Breast epithelium (tissue), 4 donors: ENCODE measurements at places on chromosomes 2 and 18. TPM values are rescaled to one million over a fixed set of nuclear protein-coding genes. Genes with fewer than 3 reads are reported as not detected.

DNA sequence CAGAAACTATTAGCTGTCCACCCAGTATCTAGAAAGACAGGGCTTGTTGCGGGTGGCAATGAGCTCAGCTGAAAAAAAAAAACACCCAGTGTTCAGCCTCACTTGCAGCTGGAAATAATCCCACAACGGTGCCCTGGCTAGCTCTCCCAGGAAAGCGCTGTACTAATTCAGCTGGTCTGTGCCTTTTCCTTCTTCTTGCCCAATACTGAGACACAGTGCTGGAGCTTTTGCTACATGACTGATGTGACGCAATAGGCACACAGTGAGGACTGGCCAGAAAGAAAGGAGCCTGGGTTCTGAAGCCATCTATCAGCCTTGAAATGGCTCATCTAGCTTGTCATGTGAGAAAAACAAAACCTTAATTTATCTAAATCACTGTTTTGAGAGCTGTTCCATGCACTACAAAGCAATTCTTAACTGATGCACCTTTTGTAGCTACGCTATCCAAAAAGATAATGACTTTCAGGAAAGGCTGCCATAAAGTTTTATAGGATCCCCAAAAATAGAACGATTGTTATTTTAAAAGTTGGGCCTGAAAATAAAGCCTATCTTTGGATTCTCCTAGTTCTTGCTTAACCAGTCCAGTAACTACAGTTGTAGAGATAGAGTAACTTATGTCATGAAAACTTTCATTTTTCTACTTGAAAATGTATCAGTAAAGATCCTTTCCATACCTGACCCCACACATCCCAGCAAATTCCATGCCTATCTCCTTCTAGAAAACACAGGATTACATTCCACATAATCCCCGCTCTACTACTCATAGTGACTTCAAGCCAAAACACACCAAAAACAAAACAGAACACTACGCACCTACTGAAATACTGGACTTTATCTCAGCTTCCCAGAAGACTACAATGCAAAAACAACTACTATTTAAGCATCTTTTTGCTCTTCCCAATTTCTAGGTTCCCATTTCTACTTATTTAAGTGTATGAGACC is 15.9 kb downstream of the KIDINS220 start:
- no peaks in the 10 kb centered on the region for H3K36me3 ChIP-seq
- H3K27ac ChIP-seq, result peak overlapping the region; percentile 22
- DNase-seq, result peak; percentile 35
- H3K4me3 ChIP-seq, result no peak overlapping the region

DNA sequence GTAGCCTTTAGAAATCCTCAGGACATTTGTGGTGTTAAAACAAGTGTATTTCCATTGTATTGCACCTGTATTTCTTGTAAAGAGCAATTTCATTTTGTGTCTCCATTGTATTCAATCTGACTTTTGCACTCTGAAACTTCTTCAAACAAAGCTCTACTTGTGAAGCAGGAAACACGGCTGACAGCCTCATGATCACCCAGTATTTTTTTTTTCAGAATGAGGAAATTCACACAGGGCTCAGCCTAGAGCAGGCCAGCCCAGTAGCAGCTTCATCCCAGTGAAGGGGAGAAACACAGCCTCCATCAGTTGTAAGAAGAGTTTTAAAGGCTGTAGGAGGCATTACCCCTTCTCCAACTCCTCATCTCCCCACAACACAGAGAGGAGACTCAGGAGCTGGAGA is 175.9 kb upstream of the KLHL29 start:
- H3K4me1 ChIP-seq, result no peaks in the 10 kb centered on the region
- no peak overlapping the region for H3K27ac ChIP-seq
- H3K27me3 ChIP-seq, result no peaks in the 10 kb centered on the region
- H3K36me3 ChIP-seq, result no peaks in the 10 kb centered on the region
- no peak for DNase-seq
- H3K4me3 ChIP-seq, result no peak overlapping the region

DNA sequence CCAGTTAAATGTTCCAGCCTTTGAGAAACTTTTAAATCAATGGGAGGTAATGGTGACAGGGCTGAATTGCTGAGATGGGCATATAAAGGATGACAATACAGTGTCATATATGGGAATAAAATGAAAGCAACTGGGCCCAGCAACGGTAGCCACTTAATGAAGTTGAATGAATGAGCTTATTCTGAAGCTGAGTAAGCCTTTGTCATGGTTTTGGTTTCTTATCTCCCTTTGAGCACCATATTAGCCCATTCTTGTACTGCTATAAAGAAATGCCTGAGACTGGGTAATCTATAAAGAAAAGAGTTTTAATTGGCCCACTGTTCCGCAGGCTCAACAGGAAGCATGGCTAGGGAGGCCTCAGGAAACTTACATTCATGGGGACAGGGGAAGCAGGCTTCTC is 3.5 kb upstream of the THUMPD2 start:
- no peak overlapping the region for H3K4me3 ChIP-seq
- H3K27ac ChIP-seq, result no peak overlapping the region
- no peaks in the 10 kb centered on the region for H3K27me3 ChIP-seq
- H3K4me1 ChIP-seq, result no peaks in the 10 kb centered on the region

- H3K36me3 ChIP-seq, result no peaks in the 10 kb centered on the region
- H3K27me3 ChIP-seq, result no peaks in the 10 kb centered on the region
- H3K4me3 ChIP-seq, result no peak overlapping the region
- H3K4me1 ChIP-seq, result no peaks in the 10 kb centered on the region
- no peak overlapping the region for H3K27ac ChIP-seq
- no peak for DNase-seq
Observed at GRCh38 chr18:7757175-7757574, 190.1 kb downstream of the PTPRM start.

DNA sequence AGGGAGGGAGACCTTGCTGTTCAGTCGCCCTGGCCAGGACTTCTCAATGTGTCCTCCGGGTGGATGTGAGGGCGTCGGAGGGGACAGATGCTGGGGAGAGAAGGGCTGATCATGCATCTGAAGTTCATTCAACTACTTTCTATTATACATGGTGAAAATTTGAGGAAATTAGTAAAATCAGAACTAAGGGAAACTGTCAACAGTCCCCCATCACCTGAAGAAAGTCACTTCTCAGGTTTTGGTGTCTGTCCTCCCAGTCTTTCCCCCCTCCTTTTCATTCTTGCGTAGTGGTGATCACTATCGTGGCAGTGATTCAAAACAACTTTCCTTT is 17.4 kb upstream of the ACKR3 start:
- DNase-seq, result no peak
- no peaks in the 10 kb centered on the region for H3K27me3 ChIP-seq
- H3K27ac ChIP-seq, result no peak overlapping the region
- H3K36me3 ChIP-seq, result no peaks in the 10 kb centered on the region

DNA sequence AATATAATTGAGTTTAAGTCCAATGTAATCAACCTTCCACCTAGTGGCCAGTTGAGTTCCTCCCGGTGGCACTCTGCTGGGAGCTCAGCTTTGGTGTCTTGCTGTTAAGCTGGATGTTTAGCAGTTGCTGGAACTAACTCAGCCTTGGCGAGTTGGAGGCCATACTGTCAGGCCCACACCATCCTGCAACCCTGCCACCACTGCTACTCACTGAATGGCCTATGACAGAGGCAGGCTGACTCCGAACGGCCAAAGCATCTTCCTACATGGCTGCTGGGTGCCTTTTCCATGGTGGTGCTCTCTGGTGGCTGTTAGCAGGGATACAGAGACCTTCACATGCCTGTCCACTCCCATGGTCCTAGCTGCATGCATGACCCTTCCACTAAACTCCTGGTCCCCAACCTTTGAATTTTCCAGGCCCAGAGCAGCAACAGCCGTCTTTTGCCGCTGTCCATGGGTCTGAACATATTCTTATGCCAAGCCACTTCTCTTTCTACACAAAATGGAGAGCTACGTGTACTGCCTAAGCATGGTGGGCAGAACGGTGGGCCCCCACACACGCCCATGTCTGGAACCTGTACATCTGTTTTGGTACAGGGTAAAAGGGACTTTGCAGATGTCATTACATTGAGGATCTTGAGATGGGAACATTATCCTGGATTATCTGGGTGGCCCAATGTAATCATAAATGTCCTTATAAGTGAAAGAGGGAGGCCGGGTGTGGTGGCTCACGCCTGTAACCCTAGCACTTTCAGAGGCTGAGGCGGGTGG is 15.0 kb upstream of the TRAF3IP1 start:
- no peaks in the 10 kb centered on the region for H3K27me3 ChIP-seq
- peaks cover under 1% of the 10 kb centered on the region for H3K4me1 ChIP-seq
- no peaks in the 10 kb centered on the region for H3K36me3 ChIP-seq
- peak; percentile 27 for DNase-seq
- H3K27ac ChIP-seq, result no peak overlapping the region

GRCh38 chr2:157256626-157257025 is 879 bp upstream of the GALNT5 start:
- DNase-seq, result no peak
- no peak overlapping the region for H3K27ac ChIP-seq
- no peaks in the 10 kb centered on the region for H3K4me1 ChIP-seq
- H3K27me3 ChIP-seq, result no peaks in the 10 kb centered on the region
- H3K4me3 ChIP-seq, result no peak overlapping the region
- no peaks in the 10 kb centered on the region for H3K36me3 ChIP-seq

DNA sequence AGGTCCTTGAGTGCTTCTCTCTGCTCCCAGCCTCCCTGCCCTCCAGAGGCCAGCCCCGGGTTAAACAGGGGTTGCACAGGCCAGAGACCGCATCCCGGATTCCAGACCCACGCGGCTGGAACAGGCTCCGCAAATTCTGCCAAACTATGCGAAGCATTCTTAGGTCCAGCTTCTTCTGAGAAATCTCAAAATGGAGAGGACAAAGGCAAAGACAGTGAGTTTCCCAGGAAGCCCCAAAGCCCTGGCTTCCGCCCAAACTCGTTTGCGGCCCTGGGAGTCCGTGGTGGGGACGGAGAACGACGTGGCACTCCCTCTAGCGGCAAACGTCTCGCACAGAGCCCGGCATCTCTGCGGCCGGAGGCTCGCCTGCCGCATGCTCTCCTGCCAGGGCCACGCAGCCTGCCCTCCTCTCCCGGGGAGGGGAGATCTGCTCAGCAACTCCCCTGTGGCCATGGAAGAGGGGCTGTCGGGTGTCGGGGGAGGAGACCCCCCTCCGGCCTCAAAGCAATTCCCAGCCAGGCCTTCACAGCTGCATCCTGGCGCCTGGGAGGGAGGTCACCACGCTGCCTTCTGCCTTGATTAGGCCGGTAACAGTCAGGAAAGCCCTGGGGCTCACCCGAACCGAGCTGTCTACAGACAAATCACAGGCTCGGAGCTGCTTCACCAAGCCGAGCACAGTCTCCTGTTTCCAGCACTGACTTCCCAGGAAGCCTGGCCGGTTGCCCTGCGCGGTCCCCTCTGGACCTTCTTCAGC is 33.4 kb upstream of the KLHL29 start:
- no peak overlapping the region for H3K4me3 ChIP-seq
- no peaks in the 10 kb centered on the region for H3K36me3 ChIP-seq
- peak; percentile 91 for DNase-seq
- no peaks in the 10 kb centered on the region for H3K27me3 ChIP-seq

GRCh38 chr2:160200921-160201320 is 849 bp upstream of the ITGB6 start:
- no peaks in the 10 kb centered on the region for H3K36me3 ChIP-seq
- no peaks in the 10 kb centered on the region for H3K27me3 ChIP-seq
- H3K4me3 ChIP-seq, result no peak overlapping the region
- no peaks in the 10 kb centered on the region for H3K4me1 ChIP-seq

GRCh38 chr18:79438898-79439627 is 43.3 kb downstream of the NFATC1 start:
- H3K4me1 ChIP-seq, result no peaks in the 10 kb centered on the region
- H3K27me3 ChIP-seq, result no peaks in the 10 kb centered on the region
- no peak for DNase-seq
- no peak overlapping the region for H3K27ac ChIP-seq

- no peak overlapping the region for H3K27ac ChIP-seq
- no peaks in the 10 kb centered on the region for H3K36me3 ChIP-seq
- no peak overlapping the region for H3K4me3 ChIP-seq
- no peaks in the 10 kb centered on the region for H3K27me3 ChIP-seq
Observed at GRCh38 chr2:219401606-219402005, 13.9 kb upstream of the DNPEP start.

GRCh38 chr18:74457043-74457724 is at the start of gene DIPK1C:
Gene DIPK1C, minus strand, starts transcription at chr18:74457308. Its CDS starts 49 bp downstream, at chr18:74457259.
- H3K36me3 ChIP-seq, result no peaks in the 10 kb centered on the region
- peak within 1 kb of the TSS; percentile 43 for H3K4me3 ChIP-seq
- H3K27me3 ChIP-seq, result peaks cover 3% of the 10 kb centered on the region

DNA sequence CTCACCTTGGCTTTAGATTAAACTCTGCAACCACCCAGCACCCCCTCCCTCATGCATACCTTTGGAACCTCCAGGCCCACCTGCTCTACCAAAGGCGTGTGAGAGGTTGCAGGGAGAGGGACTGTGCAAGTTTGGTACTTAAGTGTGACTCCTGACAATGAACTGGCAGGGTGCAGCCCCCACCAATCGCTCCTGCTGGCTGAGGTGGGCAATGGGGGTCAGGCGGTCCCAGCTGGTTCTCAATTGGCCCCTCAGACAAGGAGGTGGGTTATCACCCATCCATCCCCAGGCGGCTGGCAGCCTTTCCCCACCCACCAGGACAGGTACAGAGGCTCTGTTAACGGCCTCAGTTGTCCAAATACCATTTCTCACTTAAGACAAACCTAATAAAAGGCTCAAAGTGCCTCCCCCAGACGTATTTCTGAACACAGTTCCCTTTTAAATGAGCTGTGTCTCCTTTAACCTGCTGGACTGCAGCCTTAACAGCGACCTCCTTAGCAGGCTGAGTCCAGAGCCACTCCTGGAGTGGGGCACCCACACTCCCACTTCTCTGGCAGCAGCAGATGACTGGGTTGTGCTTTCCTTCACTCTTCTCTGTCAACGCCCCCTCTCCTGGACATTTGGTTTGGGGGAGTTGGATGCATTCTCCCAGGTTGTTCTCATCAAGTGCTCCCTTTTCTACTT is 169.2 kb upstream of the SMAD2 start:
- no peak overlapping the region for H3K27ac ChIP-seq
- H3K27me3 ChIP-seq, result no peaks in the 10 kb centered on the region
- DNase-seq, result no peak
- no peaks in the 10 kb centered on the region for H3K36me3 ChIP-seq

DNA sequence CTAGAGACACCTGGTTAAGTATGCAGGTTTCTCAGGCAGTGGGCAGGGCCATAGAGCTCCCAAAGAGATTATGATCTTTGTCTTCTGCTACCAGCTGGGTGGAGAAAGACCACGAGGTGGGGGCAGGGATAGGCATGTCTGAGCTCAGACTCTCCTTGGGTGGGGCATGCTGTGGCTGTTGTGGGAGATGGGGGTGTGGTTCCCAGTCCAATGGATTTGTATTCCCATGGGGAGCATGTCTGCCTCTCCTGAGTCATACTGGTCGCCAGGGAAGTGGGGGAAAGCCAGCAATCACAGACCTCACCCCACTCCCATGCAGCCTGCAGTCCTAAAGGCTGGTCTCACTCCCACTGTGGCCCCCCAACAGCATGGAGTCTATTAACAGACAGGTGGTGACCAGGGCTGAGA is 31.4 kb upstream of the RHOB start:
- no peaks in the 10 kb centered on the region for H3K27me3 ChIP-seq
- no peak for DNase-seq
- no peak overlapping the region for H3K4me3 ChIP-seq
- H3K4me1 ChIP-seq, result no peaks in the 10 kb centered on the region

Gene LRRTM1
- total RNA-seq, result 0.15 TPM

Gene DPP10
- 0.29 TPM for total RNA-seq

Gene CAVIN2
- 71.4 TPM for total RNA-seq

Gene EFEMP1
- total RNA-seq, result 186 TPM

Gene UCN
- 0.80 TPM for total RNA-seq

Gene HNMT
- 174 TPM for total RNA-seq

Gene YPEL5
- 161 TPM for total RNA-seq
